ENCODE measurements at places on chromosomes 6 and 20. TPM values are rescaled to one million over a fixed set of nuclear protein-coding genes. Genes with fewer than 3 reads are reported as not detected.

DNA sequence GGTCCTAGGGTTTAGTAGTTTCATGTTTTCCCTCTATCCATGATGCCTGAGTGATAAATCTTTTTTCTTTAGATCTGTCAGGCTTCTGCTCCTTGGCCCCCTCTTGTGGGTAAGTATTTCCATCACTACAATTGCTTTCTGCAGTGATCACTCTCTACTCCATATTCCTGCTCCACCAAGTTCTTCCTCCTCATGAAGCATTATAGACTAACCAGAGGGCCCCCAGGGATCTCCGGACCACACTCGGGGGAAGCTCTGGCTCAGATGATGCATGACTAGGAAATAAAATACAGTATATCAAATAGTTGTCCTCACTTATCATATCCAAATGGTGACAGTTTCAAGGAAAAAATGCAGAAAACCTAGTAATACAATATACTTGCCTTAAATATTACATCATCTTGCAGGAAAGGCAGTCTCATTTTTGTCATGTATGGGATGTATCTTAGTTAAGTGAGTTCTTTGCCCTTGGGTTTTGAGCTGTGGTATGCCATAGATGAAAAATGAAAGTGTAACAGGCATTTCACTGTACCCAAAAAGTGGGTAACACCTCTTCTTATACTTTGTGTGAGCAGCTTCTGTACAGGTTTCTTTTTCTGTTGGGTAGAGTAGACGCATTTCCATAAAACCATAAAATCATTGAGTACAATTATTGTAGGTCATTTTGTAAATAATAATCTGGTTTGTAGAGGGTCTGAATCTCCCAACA is 200.9 kb upstream of the EYA4 start:
- no peak for DNase-seq

- DNase-seq = no peak
Measured at GRCh38 chr6:49636713-49637349, at the start of gene RHAG. TSS of gene RHAG (minus strand) at chr6:49636839. CDS start at chr6:49636812, 27 bp downstream.

DNA sequence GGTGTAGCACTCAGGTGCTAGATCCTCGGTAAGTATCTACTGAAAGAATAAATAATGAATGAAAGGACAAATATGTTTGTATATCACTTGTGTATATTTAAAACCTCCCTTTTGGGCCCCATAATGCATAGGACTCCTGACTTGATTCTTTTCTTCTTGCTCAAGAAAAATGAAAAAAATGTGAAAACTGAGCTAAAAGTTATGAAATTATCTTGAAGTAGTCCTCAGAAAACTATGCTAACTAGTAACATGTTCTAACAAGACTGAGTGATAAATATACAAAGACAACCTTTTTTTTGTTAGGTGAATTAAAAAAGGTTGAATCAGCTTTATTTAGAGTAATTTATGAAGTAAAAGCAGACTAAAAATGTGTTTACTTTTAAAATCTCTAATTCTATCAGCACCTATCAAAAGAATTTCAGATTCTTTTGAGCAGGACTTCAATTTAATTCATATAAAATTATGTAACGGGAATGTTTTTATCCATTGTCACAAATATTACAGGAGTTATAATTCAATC is 247.8 kb upstream of the JAG1 start:
- DNase-seq = peak; percentile 54

GRCh38 chr6:105806486-105806920 is 279.6 kb upstream of the PRDM1 start:
- no peak for DNase-seq

GHRH gene
- total RNA-seq = not detected

GRCh38 chr6:11689847-11690246 is 88.8 kb downstream of the ADTRP start:
- DNase-seq = no peak

GRCh38 chr20:51484141-51484815 is 58.2 kb downstream of the NFATC2 start:
- DNase-seq = no peak

GABRR2 gene
- total RNA-seq = not detected

- no peak for DNase-seq
Measured at GRCh38 chr20:25495189-25495824, 87.8 kb downstream of the GINS1 start.

GRCh38 chr6:34574647-34575293 is 18.6 kb upstream of the SPDEF start:
- no peak for DNase-seq

DNA sequence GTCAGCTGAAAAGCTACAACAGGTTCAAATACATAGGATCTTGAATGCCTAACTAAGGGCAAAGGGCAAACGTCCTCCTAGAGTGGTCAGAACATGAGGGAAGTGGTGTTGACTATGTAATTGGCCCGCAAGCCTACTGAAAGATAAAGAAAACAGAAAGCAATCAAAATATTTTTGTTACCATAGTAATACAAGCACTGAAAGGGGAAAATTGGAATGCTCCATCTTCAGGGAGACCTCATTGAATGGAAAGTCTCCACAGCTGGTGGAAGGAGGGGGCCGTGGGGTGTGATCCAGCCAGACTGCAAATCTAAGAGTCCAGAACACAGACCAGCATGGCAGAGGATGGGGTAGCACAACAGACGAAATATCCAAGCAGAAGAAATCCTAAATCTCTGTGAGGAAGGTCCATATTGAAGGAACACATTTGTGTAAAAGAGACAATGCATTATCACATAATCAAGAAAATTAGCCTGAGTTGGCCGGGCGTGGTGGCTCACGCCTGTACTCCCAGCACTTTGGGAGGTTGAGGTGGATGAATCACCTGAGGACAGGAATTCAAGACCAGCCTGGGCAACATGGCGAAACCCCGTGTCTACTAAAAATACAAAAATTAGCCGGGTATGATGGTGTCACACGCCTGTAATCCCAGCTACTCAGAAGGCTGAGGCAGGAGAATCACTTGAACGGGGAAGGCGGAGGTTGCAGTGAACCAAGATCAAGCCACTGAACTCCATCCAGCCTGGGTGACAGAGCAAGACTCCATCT is 39.5 kb downstream of the MTFR2 start:
- DNase-seq = peak; percentile 3

GRCh38 chr6:12064538-12065071 is 52.5 kb downstream of the HIVEP1 start:
- DNase-seq = no peak

- DNase-seq = no peak
Measured at GRCh38 chr6:105094133-105094640, 85.6 kb downstream of the POPDC3 start.

GRCh38 chr6:55198715-55199114 is 24.4 kb downstream of the HCRTR2 start:
- no peak for DNase-seq

- DNase-seq = peak; percentile 20
Measured at GRCh38 chr6:141914646-141915045, 218.1 kb upstream of the GJE1 start.

GRCh38 chr6:153032255-153032882 is 29.9 kb upstream of the MTRF1L start:
- peak; percentile 34 for DNase-seq

PSORS1C2 gene
- total RNA-seq = not detected

SNRNP48 gene
- total RNA-seq = 12.0 TPM

DNA sequence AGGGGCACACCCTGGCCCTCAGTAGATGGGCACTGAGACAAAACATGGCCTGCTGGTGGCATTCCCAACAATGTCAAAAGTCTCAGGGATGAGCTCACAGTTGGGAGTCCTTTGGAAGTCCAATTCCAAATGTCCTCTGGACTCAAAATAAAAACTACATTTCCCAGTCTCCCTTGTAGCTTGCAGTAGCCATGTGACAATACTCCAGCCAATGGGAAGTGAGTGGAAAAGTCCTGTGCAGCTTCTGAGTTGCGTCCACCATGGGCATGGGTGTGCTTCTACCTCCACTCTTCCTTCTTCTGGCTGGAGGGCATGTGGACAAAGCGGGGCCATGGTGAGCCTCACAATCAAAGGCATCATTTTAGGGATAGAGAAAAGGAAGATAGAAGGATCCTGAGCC is 5.8 kb upstream of the ADAM33 start:
- DNase-seq = no peak

BANF2 gene
- not detected for total RNA-seq

TSPO2 gene
- not detected for total RNA-seq

CPNE5 gene
- not detected for total RNA-seq

DNA sequence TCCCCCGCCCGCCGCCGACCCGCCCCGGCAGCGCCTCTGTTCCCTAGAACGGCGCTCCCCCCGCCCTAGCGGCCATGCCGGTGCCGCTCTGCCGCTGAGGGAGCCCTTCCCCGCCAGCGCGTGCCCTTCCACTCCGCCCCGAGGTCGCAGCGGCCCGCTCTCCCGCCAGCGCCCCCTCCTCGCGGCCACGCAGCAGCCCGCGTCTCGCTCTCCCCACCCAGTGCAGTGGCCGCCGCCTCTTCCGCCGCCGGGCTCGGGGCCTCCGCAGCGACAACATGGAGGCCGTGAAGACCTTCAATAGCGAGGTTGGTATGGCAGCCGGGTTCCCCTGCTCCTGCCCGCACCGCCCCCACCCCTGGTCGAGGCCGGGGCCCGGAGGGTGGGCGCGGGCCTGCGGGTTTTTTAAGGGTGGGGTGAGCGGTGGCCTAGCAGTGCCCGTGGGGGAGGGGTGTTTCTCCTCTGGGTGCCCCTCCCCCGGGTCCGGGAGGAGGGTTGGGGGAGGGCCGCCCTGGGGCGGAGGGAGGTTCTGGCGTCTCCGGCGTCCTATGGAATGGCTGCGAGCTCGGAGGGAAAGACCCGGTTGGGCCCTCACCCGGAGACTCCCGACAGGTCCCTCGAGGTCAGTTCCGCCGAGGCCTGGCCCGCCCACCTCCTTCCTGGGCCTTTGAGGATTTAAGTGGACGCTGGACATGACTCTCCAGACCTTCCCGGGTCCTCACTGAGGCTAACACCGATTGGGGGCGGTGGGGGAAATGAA is 588 bp downstream of the SCAF8 start:
- peak; percentile 84 for DNase-seq

DNA sequence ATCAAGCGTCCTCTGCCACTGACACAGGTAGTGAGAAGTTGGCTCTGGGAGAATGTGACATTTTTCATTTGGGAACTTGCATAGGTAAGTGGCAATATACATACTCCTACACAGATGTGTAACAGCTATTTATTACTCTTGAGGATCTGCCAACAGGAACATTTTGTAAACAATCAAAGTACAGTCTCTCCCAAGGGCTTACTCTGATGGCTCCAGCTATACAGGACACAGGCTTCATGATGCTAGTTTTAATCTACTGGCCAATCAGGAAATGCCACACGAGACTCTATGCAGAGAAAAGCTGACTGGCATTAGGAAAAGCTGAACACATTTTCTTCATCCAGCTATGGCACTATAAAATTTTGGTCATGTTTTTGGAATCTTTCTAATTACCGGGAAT is 57.8 kb downstream of the POPDC3 start:
- DNase-seq = no peak

DNA sequence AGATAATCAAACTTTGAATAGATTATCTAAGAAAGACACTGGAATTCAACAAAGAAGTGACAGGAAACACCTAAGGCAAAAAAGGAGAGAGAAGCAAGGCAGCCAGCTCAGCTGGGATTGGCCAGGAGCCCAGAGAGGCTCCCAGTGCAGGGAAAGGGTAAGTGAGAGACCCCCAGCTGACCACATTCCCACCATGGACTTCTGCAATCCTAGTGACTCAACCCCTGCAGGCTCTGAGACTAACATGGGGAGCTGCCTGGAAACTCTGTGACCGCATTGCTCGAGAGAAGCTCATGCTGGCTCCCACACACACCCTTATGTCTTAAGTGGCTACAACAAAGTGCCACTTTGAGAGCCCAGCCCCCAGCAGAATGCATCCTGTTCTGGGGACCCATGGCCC is 215.1 kb downstream of the PACRG start:
- peak; percentile 32 for DNase-seq

CRIP3 gene
- not detected for total RNA-seq

OOEP gene
- 0.49 TPM for total RNA-seq

DNA sequence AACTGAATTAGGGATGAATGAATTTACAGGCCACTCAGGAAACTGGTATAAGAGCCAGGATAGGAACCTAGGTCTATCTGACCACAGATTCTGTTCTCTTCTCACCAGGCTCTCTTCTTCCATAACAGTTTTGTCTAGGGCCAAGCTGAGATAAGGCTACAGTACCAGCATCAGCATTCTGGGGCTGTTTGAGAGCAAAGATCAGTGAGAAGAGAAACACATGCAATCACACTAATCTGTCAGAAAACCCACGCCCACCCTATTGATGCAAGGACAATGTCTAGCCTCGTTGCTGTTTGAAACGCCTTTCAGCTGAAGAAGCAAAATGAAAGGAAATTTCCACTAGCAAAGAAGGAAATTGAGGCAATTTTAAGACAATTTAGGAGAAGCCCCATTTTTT is 137.7 kb downstream of the LCA5 start:
- DNase-seq = no peak

GRCh38 chr6:19663479-19663878 is 173.7 kb upstream of the ID4 start:
- DNase-seq = no peak

DNA sequence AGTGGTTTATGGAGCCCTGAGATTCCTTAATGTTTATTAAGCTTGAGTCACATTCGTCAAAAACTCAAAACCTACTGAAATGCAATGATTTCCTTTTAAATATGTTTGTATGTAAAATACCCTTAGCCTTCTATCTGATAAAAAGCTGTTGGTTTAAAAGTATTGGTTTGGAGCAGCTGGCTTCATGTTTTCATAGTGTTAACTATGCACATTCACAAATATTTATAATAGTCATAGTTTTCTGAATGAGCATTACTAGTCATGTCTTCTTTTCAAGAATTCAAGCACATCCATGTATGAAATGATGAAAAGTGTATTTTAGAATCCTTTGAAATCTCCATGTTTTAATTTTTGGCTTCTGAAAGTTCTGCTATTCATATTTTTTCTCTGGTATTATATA is 558.6 kb downstream of the UTRN start:
- DNase-seq = no peak

- no peak for DNase-seq
Measured at GRCh38 chr20:62830821-62831220, 14.0 kb downstream of the COL9A3 start.

DNA sequence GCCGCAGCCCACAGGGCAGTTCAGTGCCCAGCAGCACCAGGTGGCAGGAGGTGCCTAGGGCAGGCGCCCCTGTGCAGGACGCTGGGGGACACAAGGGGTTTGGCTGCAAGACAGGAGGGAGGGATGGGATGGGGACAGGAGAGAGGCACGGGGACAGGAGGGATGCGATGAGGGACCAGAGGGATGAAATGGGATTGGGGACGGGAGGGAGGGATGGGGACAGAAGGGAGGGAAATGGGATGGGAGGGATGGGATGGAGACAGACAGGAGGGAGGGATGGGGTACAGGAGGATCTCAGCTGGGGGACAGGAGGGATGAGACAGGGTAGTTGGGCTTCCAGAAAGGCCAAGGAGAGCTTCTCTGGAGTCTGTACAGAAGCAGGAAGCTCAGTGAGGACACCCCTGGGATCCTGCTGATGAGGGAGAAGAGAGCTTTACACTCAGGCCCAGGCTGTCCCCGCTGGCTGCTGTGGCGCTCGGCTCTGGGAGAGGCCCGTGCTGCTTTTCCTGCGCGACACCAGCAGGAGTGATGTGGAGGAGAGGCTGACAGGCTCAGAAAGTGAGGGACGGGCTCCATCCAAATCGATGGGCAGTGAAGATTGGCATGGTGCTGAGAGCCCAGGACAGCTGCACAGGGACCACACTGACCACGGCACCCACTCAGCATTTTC is 400.8 kb downstream of the SMOC2 start:
- DNase-seq = no peak

- DNase-seq = no peak
Measured at GRCh38 chr6:15061908-15062515, 183.9 kb upstream of the JARID2 start.

CRISP3 gene
- not detected for total RNA-seq

MLN gene
- total RNA-seq = not detected

RRAGD gene
- 0.04 TPM for total RNA-seq

PNPLA1 gene
- total RNA-seq = not detected

PRKN gene
- 0.25 TPM for total RNA-seq

Measured in foreskin keratinocyte (primary cell).